ENCODE measurements at places on chromosomes 1 and 21.

DNA sequence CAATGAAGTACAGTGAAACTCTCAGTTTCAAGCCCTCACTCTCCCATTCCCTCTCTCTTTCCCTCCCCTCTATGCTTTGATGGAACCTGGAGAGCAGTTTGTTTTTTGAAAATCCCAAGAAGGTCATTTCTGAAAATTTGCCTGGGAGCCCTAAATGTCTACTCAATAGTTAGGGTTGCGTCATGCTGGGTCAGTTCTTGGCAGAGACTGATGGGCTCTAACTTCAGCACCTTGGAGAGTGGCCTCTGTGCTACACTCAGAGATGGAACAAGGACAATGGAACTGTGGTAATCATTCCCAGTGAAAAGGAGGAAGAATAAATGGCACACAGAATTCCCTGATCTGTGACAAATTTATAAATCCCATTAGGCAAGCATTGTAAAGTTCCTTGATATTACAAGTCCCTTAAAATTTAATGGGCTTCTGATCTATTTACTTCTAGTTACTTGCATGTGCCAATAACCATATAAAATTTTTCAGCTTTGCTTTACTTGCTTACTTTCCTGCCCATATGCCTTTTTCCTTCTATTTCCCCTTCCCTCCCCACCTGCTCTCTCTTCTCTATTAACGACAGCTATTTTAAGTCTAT lies 182.9 kb upstream of the KCND3 start:
- no peak for DNase-seq

GRCh38 chr1:150362721-150363425 lies 1.1 kb upstream of the RPRD2 start:
- DNase-seq = no peak

DNA sequence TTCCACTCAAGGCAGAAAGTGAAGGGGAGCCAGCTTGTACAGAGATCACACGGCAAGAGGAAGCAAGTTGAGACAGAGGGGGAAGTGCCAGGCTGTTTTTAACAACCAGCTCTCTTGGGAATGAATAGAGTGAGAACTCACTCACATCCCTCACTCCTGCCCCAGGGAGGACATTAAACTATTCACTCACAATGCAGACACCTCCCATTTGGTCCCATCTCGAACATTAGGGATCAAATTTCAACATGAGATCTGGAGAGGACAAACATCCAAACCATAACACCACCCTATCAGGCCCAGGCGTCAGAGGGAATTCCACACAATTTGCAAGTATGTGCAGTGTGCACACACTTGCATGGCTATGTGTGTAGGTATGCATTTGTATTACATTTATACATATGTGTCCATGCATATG lies 62.7 kb downstream of the DMAP1 start:
- no peak for DNase-seq

GRCh38 chr21:28099001-28099705 lies 893.5 kb downstream of the LTN1 start:
- no peak for DNase-seq

DNA sequence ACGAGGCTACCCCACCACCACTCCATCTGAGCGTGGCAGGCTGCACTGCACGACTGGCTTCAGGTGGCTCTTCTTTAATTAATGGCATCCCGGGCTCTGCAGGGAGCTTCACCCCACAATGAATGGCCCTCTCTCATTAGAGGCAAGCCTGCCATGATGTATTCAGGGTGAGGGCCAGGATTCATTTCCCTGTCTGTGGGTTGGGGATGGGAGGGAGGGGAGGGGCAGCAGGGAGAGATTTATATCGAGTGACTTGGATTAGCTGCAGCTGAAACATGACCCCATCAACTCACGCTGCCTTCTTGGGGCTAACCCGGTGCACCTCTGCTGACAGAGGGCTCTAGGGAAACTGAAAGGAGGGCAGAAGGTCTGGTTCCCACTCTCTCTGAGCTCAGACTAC lies 54.2 kb downstream of the ERI3 start:
- no peak for DNase-seq

GRCh38 chr1:218294546-218294945 lies 9.5 kb downstream of the RRP15 start:
- no peak for DNase-seq

DNA sequence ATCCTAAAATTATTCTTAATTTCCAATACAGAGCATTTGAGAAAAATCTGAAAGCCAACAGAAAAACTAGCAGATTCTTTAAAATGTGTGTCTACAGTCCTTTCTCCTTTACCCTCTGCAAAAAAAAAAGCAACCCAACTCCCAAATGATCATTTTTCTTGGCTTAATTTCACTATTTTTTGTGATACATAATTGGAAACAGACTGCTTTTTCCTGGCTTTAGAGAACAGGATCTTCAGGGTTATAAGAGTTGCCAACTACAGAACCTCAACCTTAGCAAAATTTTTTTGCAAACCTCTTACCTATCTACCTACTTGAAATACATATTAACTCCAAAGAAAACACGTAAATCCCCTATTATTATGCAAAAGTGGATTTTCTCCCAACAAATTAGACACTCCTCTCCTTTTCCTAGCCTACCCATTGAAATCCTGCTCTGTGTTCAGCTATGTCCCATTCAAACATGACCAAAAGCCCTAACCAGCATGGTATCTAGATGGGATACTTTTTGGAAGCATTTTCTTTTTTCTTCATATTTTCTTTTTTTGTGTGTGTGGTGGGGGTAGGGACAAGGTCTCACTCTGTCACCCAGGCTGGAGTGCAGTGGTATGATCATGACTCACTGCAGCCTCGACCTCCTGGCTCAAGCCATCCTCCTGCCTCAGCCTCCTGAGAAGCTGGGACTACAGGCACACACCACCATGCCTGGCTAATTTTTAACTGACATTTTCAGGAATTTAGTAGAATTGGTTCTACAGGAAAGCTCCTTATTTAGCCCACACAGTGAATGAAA lies 9.0 kb downstream of the TGFBR3 start:
- no peak for DNase-seq

- DNase-seq = no peak
These were observed 38.3 kb upstream of the SLC9A1 start for GRCh38 chr1:27193194-27193593.

- DNase-seq = no peak
These were observed 39.9 kb downstream of the ZBTB17 start for GRCh38 chr1:15936025-15936424.

GRCh38 chr1:42380586-42381279 lies at the start of gene RIMKLA:
Gene RIMKLA, plus strand, starts transcription at chr1:42380792. Its CDS starts 143 bp downstream, at chr1:42380935.
- DNase-seq = peak; percentile 34

- no peak for DNase-seq
These were observed 513.0 kb downstream of the PTPRU start for GRCh38 chr1:29749024-29749945.

DNA sequence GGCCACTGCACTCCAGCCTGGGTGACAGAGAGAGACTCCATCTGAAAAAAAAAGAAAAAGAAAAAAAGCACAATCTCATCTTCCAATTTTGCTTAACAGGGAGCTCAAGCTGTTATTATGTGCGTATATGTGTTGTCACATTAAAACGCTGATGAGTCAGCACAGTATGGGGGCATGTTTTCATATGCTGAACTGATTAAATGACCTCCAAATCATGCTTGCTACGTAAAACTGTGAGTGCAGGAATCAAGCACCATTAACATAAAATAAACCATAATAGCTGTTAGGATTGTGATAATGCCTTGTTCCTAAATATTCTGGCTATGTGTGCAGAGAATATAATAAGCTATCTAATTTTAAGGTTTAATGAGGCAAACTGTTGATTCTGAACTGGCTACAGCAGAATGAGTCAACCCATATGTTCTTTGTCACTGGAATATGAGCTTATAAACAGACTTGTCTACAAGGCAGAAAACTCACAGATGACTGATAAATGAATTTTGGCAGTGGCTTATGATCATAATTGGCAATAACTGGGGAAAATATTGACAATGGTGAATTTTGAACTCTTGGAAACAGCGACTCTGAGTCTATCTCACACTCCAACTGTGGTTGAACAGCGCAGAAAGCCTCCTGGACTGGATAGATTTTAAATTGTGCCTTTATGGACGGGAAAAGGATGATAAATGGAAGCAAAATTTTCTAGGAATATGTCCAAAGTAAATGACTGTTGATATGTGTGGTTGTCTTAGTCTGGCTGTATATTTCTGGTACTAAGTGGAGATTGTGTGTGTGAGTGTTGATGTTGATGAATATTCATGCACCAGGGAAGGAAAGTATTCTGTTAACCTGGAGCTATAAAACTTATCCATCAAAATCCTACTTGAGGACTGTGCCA lies 75.5 kb downstream of the VCAM1 start:
- no peak for DNase-seq

GRCh38 chr1:117544509-117545109 lies 61.2 kb upstream of the TENT5C start:
- no peak for DNase-seq

DNA sequence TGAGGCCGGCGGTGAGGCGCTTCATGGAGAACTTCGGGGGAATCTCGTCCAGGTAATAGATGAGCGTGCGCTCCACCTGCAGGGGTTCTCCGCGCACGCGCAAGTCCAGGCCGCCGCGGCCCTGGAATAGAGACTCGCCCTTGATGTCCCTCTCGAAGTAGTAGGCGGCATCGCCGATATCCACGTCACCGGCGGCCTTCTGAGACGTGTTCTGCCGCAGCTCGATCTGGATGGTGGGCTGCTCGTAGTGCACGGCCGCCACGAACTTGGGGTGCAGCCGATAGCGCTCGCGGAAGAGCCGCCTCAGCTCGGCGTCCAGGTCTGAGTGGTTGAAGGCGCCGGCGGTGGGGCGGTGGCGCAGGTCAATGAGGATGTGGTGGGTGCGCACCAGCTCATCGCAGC lies 726 bp downstream of the TACSTD2 start:
- DNase-seq = no peak

DNA sequence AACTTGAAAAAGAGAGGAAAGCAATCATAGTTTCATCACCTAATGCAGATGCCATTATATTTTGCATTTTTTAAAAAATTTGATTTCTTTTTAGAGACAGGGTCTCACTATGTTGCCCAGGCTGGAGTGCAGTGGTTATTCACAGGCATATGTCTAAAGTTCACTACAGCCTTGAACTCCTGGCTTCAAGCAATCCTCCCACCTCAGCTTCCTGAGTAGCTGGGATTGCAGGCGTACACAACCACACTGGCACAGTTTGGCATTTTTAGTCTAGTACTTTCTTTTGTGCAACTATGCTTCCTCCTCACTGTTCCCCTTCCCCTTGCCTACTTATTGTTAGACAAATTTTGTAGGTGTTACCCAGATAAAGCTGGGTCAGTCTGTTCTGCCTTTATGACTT lies 18.0 kb downstream of the RHOU start:
- DNase-seq = no peak

DNA sequence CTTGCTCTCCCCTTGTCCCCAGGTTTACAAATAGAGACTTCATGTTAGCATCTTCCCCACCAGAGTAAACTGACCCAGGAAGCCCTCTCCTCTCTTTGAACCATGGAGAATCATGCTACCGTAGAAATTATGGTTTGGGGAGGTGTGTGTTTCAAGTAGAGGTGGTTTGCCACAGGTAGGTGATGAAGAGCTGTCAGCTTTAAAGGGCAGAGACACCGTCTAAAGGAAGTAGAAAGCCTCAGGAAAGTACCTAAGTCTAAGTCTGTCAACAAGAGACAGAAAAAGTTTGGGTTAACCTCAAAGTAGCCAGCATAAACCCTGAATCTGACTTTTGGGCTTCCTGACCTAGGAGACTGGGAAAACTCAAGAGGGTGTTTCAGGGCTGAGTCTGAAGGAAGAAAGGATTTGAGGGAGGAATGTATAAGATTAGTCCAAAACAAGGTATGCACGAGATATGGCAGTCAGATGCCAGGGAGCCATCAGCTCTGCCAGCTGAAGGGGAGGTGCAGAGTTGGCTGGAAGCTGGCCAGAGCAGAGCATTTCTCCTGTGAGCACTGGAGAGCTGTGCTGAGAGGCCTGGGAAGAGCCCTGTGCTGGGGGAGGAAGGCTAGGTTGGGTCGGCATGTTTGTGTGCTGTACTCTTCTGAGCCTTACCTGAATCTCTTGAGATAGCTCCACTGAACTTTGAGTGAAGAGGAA lies 14.3 kb downstream of the ADAMTSL4 start:
- peak; percentile 45 for DNase-seq

- DNase-seq = peak; percentile 43
These were observed 30.6 kb upstream of the CTPS1 start for GRCh38 chr1:40948741-40949443.

- DNase-seq = no peak
These were observed 16.9 kb downstream of the SLC2A1 start for GRCh38 chr1:42941640-42942330.

DNA sequence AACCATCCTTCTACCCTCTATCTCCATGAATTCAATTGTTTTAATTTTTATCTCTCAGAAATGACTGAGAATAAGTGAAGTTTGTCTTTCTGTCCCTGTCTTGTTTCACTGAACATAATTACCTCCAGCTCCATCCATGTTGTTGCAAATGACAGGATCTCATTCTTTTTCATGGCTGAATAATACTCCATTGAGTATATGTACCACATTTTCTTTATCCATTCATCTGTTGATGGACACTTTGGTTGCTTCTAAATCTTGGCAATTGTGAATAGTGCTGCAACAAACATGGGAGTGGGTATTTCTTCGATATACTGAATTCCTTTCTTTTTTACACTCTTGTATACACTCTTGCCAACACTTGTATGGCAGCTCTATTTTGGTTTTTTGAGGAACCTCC lies 72.8 kb upstream of the COX20 start:
- no peak for DNase-seq

- DNase-seq = no peak
These were observed 12.0 kb downstream of the MIIP start for GRCh38 chr1:12031039-12031980.

DNA sequence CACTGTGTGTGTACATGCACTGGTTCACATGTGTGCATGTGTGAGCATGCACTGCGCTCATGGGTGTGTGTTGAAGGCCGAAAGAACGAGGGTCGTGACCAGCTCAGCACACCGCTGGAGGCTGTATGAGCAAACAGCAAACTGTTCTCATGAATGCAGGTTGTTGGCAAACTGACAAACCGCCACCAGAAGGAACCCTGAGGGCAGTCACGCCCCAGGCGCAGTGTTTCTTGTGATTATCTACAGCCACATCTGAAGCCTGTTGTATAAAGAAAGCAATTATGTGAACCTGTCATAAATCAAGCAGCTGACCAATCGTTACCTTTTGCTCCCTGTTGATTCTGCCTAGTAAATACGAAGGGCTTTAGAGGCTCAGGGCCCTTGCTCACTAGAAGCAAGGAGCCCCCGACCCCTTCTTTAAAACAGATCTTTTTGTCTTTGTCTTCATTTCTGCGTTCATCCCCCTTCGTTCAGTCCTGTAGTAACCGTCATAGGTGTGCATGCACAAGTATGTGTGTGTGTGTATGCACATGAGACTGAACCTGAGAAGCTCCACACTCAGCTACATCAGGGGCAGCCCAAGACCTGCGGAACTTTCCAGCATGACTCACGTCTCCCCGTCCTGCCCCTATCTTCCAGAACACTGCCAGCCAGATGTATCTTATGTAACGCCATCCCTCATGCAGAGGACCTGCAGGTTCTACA lies 16.8 kb upstream of the RIPK4 start:
- DNase-seq = peak; percentile 16

DNA sequence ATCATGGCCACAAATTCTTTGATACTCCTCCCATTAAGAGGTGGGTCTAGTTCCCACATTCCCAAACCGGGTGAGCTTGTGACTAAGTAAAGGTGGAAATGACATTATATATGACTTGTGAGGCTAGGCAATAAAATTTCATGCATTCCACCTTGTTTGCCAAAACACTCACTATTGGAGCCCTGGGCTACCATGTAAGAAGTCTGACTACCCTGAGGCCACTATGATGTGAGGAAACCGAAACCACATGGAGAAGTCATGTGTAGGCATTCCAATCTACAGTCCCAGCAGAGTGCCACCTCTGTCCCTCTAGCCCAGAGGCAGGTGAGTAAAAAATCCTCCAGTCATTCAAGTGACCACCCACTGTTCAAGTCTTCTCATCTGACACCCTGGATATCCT lies 17.9 kb upstream of the SMG7 start:
- DNase-seq = no peak
